ENCODE measurements at places on chromosomes 7 and 10.
A peak's percentile ranks its signal among the peaks of the same experiment; 100 is the strongest.

- DNase-seq, result no peak
Observed at GRCh38 chr7:37495574-37496184, 47.0 kb upstream of the ELMO1 start.

GRCh38 chr7:84113286-84113685 is 81.3 kb downstream of the SEMA3A start:
- DNase-seq, result no peak

DNA sequence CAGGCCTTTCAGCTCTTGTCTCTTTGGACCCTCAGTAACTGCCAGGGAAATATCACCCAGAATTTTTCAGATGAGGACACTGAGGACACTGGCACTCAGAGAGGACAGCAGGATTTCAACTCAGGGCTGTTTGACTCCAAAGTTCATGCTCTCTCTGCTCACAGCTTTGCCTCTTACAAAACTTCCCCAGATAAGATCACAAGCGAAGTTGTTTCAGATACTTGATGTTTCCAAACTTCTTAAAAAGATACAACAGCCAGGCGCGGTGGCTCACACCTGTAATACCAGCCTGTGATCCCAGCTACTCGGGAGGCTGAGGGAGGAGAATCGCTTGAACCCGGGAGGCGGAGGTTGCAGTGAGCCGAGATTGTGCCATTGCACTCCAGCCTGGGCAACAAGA is 32.4 kb upstream of the ZRANB1 start:
- no peak for DNase-seq

GRCh38 chr7:151146761-151147160 is 20.7 kb downstream of the GBX1 start:
- DNase-seq, result no peak

GRCh38 chr7:9189703-9190102 is 756.3 kb downstream of the NXPH1 start:
- no peak for DNase-seq

DNA sequence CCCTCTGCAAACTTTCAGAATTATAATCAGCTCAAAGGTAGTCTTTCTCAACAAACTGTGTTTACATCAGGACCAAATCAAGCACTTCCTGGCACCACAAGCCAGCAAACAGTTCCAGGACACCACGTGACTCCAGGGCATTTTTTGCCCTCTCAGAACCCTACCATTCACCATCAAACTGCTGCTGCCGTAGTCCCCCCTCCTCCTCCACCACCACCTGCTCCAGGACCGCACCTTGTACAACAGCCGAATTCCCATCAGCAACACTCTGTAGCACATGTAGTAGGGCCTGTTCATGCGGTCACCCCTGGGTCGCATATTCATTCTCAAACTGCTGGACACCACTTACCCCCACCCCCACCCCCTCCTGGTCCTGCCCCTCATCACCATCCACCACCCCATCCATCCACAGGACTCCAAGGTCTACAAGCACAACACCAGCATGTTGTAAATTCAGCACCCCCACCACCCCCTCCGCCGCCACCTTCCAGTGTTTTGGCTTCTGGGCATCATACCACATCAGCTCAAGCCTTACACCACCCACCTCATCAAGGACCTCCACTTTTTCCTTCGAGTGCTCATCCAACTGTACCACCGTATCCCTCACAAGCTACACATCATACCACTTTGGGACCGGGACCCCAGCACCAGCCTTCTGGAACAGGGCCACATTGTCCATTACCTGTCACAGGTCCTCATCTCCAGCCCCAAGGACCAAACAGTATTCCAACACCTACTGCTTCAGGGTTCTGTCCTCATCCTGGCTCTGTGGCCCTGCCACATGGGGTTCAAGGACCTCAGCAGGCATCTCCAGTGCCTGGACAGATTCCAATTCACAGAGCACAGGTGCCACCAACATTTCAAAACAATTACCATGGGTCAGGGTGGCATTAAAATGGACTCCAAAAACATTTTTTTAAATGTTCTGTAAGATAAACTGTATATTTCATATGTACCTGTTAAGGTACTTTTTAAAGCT is 98.7 kb downstream of the KMT2E start:
- DNase-seq, result no peak

DNA sequence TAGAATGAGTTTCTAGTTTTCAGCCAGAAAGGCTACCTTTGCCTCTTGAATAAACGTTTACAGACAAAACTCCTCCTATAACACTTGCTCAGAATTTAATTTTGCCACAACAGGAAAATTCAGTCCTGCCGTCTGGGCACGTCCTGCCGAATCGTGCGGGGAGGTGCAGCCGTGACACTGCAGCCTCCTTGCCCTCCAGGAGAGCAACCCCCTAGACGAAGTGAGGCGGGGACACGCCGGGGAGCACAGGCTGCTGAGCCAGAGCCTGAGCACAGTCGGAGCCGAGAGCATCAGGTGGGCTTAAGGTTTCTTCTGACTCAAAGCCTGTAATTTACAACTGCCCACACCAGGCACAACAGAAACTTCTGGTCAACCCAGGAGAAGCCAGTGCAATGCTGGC is 102.3 kb downstream of the DYNC2I1 start:
- no peak for DNase-seq

- DNase-seq, result peak; percentile 92
Observed at GRCh38 chr7:73827567-73828106, 3.2 kb upstream of the CLDN4 start.

GRCh38 chr7:100167912-100168323 is 499 bp downstream of the GAL3ST4 start:
- peak; percentile 59 for DNase-seq

DNA sequence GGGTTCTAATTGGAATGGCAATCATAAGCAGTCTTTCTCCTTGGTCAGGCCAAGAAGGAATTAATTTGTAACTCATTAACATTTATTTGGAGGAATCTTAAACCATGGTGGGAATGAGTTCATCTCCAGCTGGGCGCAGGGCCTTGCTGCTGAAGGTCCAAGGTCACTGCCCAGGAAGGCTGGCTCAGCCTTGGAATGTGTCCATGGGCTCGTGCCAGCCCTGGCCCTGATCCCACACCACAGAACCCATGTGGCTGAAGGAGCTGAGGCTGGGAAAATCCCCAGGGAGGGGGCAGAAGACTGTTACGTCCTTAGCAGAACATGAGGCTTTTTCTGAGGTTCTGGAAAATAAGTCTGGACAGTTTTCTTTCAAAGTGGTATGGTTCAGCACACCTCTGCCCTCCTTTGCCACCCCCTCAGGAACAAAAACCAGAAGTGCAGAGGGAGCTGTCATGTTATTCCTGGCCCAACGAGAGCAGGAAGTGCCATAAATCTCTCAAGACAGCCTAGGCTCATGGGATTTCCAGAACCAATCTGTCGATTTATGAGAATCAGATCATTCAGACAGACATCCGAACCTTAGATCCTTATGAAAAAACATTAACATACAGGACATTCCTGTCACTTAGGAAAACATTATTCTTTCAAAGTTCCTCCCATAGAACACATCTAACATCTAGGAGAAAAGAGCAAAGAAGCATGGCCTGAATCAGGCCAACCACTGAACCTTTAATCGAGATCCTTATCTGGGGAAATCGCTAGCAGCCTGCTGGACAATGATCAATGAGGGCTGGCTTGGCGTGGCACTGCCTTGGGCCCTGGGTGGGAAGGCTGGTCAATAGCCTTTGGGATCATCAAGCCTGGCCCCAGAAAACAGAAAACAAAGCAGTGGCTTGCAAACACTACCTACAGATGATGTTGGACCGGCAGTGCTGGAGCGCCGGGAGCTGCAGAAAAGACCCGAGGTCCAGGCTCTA is 134.3 kb downstream of the TAX1BP1 start:
- DNase-seq, result peak; percentile 78

GRCh38 chr10:79379512-79380124 is 32.3 kb downstream of the PPIF start:
- DNase-seq, result peak; percentile 24

DNA sequence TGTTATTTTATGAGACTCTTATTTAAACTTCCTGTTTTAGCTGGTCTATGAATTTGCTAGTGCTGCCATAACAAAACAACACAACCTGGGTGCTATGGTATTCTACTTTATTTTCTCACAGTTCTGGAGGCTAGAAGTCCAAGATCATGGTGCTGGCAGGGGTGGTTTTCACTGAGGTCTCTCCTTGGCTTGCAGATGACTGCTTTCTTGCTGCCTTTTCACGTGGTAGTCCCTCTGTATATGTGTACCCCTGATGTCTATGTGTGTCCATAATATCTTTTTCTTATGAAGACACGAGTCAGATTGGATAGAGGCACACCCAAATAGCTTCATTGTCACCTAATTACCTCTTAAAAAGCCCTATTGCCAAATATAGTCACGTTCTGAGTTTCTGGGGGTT is 270.5 kb downstream of the BMPER start:
- DNase-seq, result no peak

GRCh38 chr10:71531485-71532446 is 135.0 kb downstream of the CDH23 start:
- DNase-seq, result no peak

DNA sequence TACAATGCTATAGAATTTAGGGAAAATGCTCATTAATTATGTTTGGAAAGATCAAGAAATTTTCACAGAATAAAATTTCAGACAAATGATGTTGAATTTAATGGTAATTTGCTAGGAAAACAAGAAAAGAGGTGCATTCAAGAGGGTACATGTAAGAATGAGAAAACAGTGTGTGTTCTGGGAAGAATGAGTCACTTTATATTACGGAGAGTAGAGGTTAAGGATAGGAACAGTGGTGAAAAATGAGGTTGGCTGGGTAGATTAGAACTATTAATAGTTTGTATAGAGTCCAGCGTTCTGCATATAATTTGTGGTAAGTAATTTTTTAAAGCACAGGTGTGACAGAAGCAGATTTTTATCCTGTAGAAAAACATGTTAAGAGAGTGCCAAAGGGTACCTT is 336.7 kb upstream of the MBL2 start:
- DNase-seq, result no peak

GRCh38 chr10:30645340-30645827 is 15.8 kb upstream of the LYZL2 start:
- no peak for DNase-seq

DNA sequence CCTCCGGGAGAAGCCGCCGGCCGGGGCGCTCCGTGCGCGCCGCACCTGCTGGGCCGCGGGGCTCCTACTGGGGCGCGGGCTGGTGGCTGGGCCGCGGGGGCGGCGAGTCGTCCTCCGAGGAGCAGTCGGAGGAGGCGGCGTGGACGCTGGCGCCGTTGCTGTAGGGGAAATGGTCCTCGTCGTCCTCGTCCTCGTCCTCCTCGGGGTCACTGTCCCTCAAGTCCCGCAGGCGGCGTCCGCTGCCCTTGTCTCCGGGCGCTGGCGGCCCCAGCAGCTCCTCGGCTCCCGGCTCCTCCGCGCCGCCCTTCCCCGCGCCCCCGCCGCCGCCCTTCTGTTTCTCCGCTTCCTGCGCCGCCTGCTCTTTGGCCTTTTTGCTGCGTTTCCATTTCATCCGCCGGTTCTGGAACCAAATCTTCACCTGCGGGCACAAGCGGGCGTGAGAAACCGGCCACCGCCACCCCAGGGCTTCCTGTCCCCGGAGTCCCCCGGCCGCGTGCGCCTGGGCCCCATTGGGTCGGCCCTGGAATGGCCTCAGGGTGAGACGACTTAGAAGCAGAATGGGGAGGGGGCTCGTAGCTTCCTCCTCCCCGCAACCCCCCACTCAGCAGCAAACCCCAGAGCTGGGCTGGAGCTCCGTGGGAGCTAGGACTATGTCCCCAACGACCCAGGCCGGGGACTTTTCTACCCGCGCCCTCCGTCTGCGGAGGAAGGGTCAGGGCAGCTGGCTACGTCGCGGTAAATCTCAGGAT is 4.8 kb downstream of the MNX1 start:
- no peak for DNase-seq

GRCh38 chr10:125104559-125104958 is 55.8 kb downstream of the CTBP2 start:
- no peak for DNase-seq

DNA sequence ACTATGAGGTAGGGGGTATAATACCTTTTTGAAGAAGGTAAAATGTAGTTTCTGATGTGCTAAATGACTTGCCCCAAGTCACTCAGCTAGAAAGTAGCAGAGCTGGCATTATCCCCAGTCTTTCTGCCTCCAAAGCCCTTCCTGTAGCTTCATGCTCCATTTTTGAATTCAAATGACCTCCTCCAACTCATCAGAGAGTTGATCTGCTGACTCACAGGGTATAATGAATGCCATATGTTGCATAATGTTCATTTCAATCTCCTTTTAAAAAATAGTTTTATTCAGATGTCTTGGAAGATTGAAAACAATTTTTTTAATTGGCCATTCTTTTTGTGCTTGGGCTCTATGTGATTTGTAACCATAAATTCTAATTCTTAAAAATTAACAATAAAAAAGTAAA is 272.8 kb upstream of the IMMP2L start:
- no peak for DNase-seq

- DNase-seq, result no peak
Observed at GRCh38 chr10:23361665-23362064, 17.1 kb upstream of the C10orf67 start.

- DNase-seq, result no peak
Observed at GRCh38 chr7:158924956-158925355, 68.6 kb downstream of the DYNC2I1 start.

GRCh38 chr7:38674513-38674912 is 43.3 kb upstream of the AMPH start:
- no peak for DNase-seq

DNA sequence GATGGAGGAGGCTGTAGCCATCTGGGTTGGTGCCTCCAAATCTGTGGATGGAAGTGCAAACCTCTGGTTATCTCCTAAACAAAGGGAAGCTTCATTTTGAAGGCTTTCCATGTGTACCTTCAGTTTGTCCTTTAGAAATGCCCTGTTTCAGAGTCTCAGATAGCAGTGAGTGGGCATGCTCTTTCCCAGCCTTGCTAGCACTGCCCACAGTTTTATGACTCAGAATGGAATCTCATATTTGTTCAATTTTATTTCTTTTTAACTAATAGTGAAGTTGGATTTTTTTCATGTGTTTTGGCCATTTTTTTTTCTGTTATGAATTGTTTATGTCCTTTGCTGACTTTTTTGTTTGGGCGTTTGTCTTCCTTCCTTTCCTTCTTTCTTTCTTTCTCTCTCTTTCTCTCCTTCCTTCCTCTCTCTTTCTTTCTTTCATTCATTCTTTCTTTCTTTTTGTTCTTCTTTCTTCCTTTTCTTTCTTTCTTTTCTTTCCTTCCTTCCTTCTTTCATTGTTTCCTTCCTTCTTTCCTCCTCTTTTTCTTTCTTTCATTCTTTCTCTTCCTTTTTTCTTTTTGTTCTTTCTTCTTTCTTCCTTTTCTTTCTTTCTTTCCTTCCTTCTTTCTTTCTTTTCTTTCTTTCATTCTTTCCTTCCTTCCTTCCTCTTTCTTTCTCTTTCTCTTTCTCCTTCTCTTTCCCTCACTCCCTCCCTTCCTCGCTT is 25.6 kb downstream of the PRF1 start:
- no peak for DNase-seq

All from colonic mucosa (tissue), 4 donors.